Stimulated activated CD4-positive, alpha-beta T cell treated with anti-CD3 and anti-CD28 coated beads, Interleukin-4, amount 100 ng/mL, for 4 hours (primary cell): ENCODE measurements at places on chromosomes 6 and 20.

- DNase-seq, result no peak
Measured at GRCh38 chr6:45835721-45836437, 179.8 kb downstream of the CLIC5 start.

DNA sequence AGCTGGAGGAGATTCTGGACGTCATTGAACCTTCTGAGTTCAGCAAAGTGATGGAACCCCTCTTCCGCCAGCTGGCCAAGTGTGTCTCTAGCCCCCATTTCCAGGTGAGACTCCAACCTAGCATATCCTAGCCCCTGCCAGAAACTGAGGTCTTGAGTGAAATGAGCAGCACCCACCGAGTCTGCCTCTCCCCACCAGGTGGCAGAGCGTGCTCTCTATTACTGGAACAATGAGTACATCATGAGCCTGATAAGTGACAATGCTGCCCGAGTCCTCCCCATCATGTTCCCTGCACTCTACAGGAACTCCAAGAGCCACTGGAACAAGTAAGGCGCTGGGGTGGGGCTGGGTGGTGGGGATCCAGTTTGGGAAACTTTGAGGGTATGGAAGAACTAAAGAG lies 4.6 kb downstream of the MEA1 start:
- peak; percentile 30 for DNase-seq

- DNase-seq, result no peak
Measured at GRCh38 chr6:36273067-36273466, 3.2 kb downstream of the PNPLA1 start.

- peak; percentile 54 for DNase-seq
Measured at GRCh38 chr6:27893836-27894807, 18.1 kb downstream of the OR2B2 start.

DNA sequence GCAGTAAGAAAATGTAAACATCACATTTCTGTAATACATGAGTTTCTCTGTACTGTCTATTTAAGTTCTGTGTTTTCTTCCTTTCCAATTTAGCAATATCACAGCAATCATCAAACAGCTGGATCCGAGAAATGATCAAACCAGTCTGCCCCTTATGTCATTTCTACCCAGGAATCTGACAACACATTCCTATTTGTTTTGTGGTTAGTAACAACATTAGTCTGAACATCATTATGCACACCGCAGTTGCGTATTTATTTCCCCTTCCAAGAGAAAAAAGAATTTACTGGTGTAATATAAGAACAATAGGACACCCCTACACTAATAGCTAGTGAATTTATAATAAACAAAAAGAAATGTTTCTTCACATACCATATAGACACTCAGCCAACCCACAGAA lies 179.5 kb downstream of the BTBD9 start:
- no peak for DNase-seq

- DNase-seq, result peak; percentile 40
Measured at GRCh38 chr20:846894-847278, 13.4 kb downstream of the FAM110A start.

DNA sequence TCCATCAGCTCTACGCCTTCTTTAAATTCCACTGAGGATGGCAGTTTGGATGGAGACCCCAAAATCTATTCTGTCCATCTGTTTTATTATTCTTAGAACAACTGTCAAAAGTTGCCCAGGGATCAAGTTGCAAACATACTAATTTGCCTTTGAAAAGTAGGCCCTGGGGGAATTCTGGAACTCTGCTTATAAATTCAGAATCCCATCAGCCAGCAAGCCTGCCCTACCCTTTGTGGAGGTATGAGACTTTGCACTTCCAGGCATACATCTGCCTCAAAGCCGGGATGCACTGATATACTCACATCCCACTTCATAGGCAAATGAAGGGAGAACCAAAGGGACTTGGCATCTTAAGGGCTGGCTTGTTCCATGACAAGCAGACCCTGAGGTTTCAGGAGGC lies 93.6 kb downstream of the INSM1 start:
- no peak for DNase-seq

DNA sequence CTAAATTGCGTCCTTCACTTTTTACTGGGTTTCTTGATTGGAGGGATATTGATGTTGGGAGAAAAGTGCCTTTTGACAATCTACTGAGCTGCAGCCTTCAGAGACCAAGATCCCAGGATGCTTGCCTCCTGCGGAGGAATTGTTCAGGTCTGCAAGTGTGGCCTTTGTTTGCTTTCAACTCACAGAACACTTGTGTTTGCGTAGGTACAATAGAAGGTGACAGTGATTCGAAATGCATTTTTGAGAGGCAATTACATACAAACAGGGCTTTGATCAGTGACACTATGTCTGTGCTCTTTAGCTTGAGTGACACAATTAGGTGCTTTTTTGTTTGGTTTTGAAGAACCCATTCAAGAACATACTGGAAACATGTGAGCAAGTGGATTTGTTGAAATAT lies 600.6 kb downstream of the QKI start:
- no peak for DNase-seq

GRCh38 chr6:124963416-124963785 lies 1.2 kb downstream of the RNF217 start:
- DNase-seq, result no peak

DNA sequence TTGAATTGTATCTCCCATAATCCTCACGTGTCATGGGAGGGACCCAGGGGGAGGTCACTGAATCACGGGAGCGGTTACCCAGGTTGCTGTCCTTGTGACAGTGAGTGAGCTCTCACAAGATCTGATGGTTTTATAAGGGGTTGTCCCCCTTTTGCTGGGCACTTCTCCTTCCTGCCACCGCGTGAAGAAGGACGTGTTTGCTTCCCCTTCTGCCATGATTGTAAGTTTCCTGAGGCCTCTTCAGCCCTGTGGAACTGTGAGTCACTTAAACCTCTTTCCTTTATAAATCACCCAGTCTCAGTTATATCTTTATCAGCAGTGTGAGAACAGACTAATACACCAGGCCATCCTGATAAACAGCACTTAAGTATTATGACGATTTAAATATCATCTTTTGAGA lies 9.0 kb upstream of the MRGBP start:
- DNase-seq, result no peak

DNA sequence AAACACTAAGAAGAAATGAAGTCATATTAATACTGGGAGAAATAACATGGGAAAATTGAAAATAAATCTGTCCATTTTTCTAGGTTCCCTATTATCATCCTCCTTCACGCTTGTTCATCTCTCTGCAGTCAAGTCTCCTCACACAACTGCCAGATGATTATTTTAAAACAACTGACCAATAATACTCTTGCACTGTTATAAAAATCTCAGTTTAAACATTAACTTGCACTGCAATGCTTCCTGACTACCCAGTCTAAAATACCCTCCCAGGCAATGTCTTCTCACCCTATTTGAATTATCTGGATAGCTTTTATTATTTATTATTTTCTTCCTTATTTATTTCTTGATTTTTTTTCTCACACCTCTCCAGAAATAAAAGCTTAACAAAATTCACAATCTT lies 5.7 kb downstream of the EYS start:
- DNase-seq, result no peak

DNA sequence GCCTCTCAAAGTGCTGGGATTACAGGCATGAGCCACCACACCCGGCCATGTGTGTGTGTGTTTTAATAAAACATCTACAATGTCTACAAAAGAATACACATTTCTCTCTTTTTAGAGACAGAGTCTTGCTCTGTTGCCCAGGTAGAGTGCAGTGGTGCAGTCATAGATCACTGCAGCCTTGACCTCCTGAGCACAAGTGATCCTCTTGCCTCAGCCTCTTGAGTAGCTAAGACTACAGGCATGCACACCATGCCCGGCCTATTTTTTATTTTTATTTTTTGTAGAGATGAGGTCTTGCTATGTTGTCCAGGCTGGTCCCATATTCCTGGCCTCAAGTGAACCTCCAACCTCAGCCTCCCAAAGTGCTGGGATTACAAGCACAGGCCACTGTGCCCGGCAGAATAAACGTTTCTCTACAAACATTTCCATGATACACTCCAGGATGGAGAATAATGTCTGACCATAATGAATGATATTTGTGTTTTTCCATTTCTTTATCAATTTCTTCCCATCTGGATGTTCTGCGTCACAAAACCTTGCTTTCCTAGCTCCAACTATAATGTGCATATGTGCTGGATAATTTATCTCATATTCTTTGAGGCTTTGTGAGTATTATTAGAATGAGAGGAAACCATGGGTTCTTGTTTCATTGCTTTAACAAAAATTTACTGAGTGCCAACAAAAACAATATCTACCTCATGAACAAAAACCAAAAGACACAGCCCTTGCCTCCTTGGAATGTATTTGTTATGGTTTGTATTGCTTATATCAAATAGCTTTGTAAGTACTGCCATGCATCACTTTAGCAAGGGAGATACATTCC lies 28.6 kb upstream of the CCN2 start:
- DNase-seq, result no peak

DNA sequence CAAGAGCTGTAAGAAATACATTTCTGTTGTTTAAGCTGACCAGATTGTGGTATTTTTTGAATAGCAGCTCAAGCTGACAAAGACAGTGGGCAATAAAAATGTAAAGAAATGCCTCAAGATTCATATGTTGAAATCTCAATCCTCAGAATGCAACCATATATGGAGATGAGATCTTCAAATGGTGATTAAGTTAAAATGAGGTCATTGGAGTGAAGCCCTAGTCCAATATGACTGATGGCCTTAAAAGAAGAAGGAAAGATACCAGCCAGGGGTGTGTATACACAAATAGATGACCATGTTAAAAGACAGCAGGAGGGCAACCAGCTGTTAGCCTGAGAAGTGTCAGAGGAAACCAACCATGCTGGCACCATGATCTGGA lies 7.1 kb upstream of the DDO start:
- no peak for DNase-seq

DNA sequence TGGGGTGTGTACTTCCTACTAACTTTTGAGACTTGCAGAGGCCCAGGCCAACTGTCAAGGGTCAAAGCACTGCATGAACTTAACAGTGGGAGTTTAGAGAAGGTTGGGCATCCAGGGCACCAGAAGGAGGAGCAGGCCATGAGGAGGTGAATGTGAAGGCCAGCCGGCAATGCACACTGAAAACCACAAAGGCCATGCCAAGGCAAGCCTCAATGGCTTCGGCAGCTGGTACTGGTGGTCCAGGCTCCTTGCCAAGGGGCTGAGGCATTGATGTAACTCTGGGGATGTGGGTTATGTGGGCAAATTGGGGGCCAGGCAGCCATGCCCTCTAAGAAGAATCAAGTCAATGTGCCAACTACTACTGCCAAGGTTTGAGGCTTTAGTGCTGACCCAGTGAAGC lies 222.4 kb downstream of the UNC5CL start:
- DNase-seq, result no peak

GRCh38 chr20:4014031-4014474 lies 1.3 kb downstream of the RNF24 start:
- no peak for DNase-seq

DNA sequence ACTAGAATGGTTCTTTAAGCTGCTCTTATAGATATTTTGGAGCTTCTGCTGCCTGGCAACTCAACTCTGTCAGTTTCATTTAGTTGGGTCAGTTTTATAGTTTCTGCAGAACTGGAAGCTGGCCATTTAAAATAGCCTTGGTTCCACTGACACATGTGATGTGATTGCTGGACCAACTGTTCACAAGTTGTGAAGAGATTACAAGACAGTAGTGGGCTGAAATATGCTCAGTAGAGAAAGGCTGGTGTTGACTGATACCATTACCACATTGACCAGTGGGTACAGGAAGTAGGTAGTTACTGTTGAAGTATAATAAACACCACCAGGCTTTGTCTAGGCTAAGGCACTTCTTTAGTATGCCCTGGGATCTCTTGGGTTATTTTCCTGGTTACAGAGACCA lies 39.0 kb downstream of the BCKDHB start:
- DNase-seq, result no peak
